ENCODE measurements at places on chromosomes 5 and 9. TPM values are rescaled to one million over a fixed set of nuclear protein-coding genes. Genes with fewer than 3 reads are reported as not detected.

DNA sequence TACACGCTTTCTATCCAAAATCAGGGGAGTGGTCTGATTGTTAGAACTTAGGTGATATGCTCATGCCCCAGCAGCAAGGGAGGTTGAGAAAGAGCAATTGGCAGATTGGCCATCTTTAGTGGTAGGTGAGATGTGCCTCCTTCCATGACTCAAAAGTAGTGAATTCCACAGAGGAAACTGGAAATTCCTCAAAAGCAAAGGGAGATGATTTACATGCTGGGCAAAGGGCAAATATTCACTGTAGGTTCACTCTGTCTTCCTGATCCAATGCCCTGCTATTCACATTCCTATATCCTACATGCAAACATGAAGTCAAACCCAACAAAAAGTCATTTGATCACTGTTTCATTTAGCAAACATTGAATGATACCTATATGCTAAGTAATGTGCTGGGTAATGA lies 130.1 kb upstream of the ZNF608 start:
- no peaks in the 10 kb centered on the region for H3K27me3 ChIP-seq
- no peak for DNase-seq
- H3K4me3 ChIP-seq, result no peak overlapping the region
- no peaks in the 10 kb centered on the region for H3K36me3 ChIP-seq
- no peaks in the 10 kb centered on the region for H3K4me1 ChIP-seq

DNA sequence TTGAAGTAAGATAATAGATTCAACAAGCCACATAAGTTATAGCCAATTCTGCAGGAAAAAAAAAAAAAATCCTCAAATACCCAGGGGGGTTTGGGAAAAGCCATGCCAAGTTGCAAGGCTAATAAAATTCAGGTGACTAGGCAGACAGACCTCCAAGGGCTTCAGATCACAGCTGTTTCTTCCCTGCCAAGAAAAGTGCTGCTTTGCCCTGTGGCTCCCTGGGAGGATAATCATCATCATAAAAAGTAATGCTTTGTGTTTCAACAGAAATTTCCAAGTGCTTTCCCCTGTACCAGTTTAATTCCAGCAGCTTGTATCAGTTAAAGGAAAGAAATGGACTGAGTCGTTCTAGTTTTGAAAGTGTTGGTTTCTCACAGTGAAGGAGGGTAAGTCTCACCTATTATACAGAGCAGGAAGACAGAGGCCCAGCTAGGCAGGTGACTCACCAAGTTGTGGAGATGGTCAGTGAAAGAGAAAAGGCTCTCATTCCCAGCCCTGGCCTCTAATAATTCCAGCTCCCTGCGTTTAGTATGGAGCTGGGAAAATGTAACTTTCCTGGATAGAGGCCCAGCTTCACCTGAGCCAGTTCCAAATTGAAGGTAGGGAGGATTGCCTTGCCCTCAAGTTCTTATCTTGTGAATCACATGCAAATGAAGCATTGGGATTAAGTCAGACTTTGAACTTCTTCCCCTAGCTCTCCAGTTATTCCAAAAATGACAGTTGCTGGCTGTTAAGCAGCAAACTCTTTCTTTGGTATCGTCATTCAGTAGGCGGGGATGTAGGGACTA lies 263.4 kb downstream of the GRIA1 start:
- no peaks in the 10 kb centered on the region for H3K27me3 ChIP-seq
- H3K4me3 ChIP-seq, result no peak overlapping the region
- H3K27ac ChIP-seq, result no peak overlapping the region
- H3K36me3 ChIP-seq, result no peaks in the 10 kb centered on the region

HOMER1 gene
- 11.4 TPM for total RNA-seq

FBXL7 gene
- total RNA-seq, result not detected
